ENCODE measurements at places on chromosomes 2 and 18. TPM values are rescaled to one million over a fixed set of nuclear protein-coding genes. Genes with fewer than 3 reads are reported as not detected.

- DNase-seq, result no peak
These were observed 67.3 kb downstream of the ITGB6 start for GRCh38 chr2:160132761-160133160.

OXER1 gene
- 1.9 TPM for total RNA-seq

- DNase-seq, result peak; percentile 14
These were observed 12.8 kb upstream of the IHH start for GRCh38 chr2:219073413-219074129.

FAP gene
- total RNA-seq, result not detected

AQP12A gene
- total RNA-seq, result not detected

BABAM2 gene
- 97.2 TPM for total RNA-seq

GRCh38 chr2:105671156-105671555 lies 73.6 kb upstream of the NCK2 start:
- DNase-seq, result no peak

- no peak for DNase-seq
These were observed 56.4 kb downstream of the SNORC start for GRCh38 chr2:232926431-232926939.

AGXT gene
- total RNA-seq, result not detected

GNAL gene
- total RNA-seq, result 0.55 TPM

Data from activated T-cell treated with anti-CD3 and anti-CD28 coated beads, Interleukin-2, amount 50 U/mL, for 72 hours (primary cell).